ENCODE measurements at places on chromosomes 4 and X.

DNA sequence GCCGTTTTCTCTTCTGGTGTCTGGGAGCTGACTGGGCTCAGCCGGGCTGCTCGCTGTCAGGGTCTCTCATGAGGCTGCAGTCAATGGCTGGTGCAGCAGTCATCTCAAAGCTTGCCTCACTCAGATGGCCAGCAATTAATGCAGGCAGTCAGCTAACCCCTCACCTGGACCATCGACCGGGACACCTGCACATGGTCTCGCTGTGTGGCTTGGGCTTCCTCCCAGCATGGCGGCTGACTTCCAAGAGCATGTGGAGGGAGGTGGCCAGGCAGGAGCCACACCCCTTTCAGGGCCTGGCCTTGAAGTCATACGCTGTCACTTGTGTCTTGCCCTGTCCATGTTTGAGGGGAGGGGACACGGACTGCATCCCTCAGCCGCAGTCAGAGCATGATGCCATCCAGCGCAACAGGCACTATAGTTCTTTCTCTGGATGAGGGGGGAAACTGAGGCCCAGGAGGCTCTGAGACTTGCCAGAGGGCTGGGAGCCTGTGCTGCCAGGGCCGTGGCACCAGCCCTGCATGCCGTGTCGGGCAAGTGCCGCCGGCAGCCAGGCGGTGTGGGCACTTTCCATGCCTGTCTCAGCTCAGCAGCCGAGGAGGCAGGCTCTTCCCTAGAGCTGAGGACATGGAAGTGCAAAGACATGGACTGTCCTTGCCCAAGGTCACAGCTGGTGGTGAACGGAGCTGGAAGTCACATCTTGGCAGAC, 201.8 kb downstream of the AFAP1 start:
- no peak for DNase-seq

- DNase-seq = peak; percentile 11
Measured at GRCh38 chrX:45850775-45851433, 650.2 kb upstream of the DIPK2B start.

- DNase-seq = no peak
Measured at GRCh38 chr4:43898836-43899235, 549.8 kb downstream of the KCTD8 start.

DNA sequence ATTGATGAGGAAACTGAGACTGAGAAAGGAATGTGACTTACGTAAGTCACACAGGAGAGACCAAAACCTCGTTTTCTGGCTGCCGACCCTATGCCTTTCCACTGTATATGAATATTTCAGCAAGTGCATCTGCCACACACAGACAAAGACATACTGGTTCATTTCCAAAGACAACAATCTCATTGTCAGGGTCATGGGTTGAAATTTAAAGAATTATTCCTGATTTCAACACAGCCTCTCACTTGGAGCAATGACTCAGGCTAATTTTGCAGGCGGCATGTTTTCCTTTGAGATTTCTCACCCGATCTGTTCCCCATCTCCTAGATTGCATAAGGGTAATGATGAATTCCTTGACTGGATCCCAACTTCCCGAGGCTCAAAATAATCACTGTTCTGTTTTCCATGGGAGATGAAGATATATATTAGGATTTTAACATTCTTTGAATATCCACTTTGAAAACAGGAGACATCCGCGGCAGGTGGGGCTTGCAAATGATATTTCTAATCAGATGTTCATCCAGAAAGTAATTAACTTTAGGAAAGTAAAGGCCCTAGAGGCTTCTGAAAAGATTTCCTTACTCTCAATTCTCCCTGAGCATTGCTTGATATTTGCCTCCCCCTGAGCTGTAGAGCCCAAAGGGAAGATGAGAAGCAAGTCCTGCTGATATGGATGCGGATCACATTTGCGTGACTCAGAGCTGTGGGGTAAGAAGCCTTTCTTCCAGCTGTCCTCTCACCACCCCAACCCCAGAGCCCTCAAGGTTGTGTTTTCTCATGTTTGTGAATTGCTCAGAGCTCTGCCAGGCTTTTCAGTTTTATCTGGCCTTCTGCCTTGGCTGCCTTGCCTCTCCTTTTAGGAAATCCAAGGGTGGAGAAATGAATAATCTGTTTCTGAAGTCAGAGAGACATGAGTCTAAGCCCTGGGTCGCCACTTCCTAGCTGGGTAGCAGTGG, 361.1 kb upstream of the BOD1L1 start:
- DNase-seq = no peak

DNA sequence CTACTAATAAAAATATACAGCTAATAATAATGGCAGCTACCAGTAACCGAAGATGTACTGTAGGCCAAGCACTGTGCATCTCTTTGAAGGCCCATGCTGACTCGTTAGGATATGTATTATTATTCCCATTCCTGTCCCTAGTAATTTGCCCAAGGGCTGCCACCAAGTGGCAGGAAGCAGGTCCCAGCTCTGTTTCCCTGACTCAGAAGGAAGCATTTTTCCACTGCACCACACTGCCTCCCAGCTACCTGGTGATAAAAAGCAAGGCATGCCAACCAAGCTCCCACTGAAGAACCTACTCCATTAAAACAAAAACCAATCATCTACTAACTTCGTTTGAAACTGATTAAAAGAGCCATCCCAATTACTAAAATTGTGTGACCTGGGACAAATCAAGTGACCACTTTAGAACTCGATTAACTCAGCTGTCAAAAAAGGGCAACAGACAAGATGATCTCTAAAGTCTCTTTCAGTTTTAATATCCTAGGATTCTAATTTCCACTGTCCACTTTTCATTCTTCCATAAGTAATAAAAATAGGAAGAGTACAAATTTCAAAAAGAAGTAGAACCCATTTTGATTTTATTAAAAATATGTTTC, 24.3 kb upstream of the PGM2 start:
- DNase-seq = no peak

All from stimulated activated naive CD4-positive, alpha-beta T cell (primary cell).